Stimulated activated CD4-positive, alpha-beta T cell treated with anti-CD3 and anti-CD28 coated beads, Interleukin-2, amount 100 ng/mL, for 24 hours (primary cell): ENCODE measurements at places on chromosomes 5 and 9.

- DNase-seq = no peak
Observed at GRCh38 chr9:137276473-137277328, 825 bp upstream of the TOR4A start.

DNA sequence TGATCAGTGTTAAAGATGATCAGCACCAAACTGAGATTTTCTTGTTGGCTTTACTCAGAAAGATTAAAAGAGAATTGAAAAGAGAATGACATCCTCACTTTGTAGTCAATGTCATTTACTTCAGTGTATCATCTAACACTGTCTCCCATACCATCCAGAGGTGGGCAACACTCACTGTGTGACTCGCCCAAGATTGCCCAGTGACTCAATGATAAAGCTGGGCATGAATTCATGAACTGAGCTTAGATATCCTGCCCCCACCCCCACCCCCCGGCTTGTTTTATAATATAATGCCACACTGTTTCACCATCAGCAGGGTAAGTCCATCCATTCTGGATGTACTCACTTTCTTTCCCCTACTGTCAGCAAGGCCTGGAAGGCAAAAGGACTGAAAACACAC, 242.2 kb downstream of the FAM114A2 start:
- no peak for DNase-seq

- DNase-seq = no peak
Observed at GRCh38 chr9:96242811-96243210, 59.2 kb downstream of the HSD17B3 start.

DNA sequence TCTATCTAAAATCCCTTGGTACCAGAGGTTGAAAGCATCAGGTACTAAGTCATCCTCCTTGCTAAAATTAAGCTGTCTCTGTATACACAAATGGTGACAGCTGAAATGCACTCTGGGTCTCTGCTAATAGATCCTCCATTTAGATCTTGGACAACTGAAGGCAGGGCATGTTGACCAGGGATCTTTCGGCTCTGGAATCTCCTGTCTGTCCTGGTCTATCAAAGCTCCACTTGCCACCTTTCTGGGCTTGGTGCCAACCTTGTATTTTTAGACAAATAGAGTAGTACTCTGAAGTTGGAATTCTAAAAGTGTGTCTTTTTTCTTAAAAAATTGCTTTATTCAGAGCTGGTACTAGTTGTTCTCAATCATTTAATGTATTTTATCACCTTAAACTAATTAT, 135.2 kb upstream of the HMHB1 start:
- DNase-seq = no peak

DNA sequence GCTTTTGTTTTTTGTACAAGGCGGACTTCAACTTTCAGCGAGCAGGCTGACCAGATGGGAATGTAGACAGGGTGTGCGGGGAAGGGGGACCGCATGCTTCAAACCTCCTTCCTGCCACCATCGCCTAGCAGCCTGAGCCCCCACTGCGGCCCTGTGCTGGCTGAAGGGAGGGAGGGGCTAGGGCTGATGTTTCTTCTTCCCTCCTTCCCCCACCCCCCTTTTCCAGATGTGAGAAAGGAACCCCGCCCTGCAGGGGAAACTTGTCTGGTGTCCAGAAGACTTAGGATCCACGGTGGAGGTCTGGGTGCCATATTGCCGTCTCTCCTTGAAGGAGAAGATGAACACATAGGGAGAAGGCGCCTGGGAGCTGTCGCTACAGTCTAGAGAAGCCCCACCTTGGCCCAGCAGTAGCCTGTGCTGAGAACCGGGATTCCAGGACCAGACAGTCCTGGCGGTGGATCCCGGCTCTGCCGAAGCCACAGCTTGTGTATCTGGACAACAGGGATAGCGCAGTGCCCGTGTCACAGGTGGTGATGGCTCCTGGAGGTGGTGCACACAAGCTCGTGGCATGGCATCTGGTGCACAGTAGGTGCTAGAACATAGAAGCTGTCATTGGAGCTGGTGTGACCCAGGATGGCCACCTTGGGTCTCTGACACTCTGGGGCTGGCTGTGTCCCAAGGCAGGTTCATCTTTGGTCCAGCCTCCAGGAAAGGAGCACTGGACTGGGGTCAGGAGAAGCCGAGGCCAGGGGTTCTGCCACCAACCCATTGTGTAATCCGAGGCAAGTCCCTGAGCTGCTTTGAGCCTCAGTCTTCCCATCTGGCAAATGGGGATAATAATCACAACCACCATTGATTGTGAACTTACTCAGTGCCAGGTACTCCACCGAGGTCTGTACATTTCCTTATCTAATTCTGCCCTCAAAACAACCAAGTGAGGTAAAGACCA, 205.6 kb downstream of the C9orf50 start:
- DNase-seq = no peak

- DNase-seq = no peak
Observed at GRCh38 chr5:158559643-158560042, 540.1 kb downstream of the EBF1 start.
